ENCODE measurements at places on chromosomes 6 and 20.

DNA sequence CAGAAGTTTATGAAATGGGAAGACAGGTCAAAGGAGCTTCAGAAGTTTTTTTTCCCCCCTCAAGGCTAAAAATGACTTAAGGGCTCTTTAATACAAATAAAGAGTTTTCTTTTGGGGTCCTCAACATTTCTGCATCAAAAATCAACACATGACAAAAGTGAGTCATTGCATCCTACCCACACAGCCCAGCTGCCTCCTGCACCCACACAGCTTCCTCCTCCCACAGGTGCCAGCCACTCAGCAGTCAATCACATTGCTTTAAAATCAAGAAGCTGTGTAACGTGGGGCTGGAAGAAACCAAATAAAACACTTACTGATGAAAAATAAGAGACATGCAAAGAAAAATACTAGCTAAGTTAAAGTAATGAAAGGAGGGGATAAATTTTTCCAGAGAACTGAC, 68.5 kb downstream of the MAP3K5 start:
- DNase-seq = peak; percentile 26

- DNase-seq = peak; percentile 64
Observed at GRCh38 chr20:33667245-33667675, 517 bp downstream of the ACTL10 start.

DNA sequence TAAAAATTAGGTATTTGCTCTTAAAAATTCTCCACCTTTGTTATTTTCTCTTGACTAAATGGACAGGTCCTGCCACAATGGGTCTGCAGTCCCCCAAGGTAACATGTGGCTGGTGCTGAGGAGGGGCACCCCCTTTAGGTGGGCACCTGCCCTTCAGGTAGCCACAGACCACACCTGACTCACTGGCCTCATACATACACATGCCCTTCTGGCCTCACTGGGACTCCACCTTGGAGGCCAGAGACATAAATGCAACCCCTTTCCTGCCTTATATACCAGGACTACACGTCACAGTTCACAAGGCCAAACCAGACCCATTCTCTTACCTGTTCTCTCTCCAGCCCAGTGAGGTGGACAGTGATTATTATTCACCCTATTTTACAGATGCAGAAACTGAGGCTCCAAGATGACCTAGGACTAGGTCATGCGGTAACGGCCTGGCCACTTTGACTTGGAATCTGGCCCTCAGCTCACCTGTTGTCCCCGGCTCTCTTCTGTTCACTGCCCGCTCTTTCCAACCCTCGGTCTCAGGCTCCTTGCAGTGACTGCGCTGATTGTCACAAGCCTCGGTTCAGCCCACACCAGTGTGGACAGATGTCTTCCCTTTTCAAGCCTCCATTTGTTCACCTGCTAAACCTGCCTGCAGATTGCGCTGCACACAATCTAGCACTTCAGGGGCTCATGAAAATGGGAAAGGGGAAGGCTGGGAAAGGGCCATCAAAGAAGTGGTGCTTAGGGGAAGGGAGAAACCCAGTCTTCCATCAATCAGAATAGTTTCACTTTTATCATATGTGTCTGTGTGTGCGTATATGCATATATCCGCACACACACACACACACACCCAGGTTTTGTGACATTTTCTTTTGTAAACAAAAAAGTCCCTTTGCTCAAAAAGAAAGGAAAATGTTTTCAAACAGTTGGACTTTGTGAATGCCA, 121.7 kb downstream of the BCAS1 start:
- DNase-seq = peak; percentile 47

- DNase-seq = no peak
Observed at GRCh38 chr20:47669152-47669425, 116.2 kb downstream of the SULF2 start.

DNA sequence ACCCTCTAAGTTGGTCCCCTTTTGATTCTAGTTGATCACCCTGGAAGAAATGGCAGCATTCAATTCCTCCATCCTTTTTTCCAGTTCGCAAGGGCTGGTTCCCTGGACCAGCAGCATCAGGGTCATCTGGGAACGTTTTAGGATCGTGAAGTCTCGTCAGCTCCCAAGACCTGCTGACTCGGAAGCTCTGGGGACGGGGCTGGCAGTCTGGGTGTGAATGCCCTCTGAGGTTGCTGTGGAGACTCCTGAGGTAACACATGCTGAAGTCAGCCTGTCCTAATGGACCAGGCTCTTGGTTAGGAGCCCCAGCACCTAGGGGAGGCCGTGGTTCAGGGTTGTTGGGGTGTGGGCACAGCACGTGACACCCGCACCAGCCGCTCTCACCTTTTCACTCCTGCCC, 164.1 kb downstream of the SYNDIG1 start:
- no peak for DNase-seq

GRCh38 chr6:11298651-11299420, 66.4 kb upstream of the NEDD9 start:
- DNase-seq = no peak

DNA sequence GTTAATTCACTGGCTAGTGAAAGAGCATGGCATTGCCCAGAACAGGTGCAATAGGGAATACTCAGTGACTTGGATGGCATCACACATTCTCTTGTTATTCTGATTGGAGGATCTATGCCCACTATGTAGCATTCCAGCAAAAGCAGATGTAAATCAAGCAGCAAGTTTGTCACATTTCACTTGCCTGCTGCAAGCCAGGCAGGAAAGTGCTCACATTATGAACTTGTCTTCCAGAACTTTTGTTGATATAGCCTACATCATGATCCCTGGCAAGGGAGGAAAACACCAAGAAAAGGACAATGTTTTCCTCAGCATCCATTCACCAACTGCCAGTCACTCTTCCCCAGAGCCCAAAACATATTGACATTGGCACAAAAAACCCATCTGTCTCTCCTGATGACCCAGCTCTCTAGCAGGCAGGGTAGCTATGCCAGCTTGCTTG, 77.8 kb downstream of the ARHGAP18 start:
- no peak for DNase-seq

DNA sequence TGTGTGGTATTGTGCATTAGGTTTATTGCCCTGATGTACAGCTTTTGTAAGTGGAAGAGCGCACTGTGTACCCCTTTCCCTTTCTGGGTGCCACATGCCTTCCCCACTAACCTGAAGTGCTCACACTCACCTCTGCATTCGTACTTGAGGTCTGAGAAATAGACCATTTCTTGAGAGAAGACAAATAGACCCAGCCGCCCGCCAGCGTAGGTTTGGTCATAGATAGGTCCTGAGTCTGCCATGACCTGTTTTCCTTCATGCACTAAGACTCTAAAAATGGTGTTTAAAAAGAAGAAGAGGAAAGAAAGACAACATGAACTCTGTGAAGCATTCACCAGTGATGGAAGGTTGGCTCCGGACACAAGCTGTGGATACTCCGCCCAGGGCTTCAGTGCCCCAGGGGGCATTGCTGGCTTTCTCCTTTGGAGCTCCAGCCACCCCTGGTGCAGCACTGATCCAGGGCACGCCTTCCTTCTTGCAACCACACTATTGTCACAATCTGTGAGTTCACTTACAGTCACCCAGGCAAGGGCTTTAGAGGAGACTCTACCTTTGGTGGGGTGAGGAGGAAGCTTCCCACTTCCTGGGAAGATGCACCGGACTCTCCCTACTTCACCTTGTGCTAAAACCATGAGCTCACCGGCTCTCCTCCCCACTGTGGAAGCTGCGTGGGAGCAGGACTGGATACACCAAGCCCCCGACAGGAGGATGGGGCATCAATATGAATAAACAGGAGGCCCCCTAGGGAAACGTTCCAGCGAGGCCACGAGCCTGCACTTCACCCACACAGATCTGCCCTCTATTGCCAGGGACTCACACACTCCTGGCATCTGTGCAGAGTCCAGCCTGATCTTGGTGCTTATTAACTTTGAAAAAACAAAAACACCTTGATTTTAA, 33.3 kb downstream of the THBS2 start:
- no peak for DNase-seq

DNA sequence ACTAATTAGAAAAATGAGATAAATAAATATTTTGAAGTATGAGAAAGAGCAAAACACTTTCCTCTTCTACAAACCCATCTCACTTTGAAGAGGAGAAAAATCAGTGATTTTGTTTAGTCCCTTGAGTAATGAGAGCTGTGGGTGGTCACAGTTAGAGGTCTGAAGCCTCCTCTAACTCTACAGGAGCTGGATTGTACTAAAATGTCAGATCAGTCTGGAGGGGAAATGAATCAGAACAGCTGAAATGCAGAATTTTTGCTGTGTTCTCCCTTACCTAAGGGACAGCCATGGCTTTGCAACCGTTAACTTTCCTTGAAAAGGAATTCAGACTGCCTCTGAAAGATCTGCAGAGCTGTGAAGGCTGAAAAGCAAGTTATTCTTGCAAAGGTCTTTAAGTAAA, 11.4 kb upstream of the RFPL4B start:
- DNase-seq = no peak

GRCh38 chr6:109255946-109256640, 126.2 kb downstream of the CD164 start:
- DNase-seq = no peak

DNA sequence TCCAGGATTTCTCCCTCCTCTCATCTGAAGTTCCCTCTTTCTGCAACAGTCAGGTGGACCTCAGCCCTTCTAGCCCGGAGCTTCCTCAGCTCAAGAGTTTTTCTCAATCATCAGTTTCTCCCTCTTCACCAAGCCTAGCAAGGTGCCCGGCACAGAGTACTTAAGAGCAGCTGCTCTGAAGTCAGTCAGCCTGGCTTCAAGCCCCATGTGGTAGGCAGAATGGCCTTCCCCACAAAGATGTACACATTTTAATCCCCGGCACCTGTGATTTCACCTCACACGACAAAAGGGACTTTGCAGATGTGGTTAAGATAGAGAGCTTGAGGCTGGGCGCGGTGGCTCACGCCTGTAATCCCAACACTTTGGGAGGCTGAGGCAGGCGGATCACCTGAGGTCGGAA, 15.1 kb upstream of the RBPJL start:
- no peak for DNase-seq

DNA sequence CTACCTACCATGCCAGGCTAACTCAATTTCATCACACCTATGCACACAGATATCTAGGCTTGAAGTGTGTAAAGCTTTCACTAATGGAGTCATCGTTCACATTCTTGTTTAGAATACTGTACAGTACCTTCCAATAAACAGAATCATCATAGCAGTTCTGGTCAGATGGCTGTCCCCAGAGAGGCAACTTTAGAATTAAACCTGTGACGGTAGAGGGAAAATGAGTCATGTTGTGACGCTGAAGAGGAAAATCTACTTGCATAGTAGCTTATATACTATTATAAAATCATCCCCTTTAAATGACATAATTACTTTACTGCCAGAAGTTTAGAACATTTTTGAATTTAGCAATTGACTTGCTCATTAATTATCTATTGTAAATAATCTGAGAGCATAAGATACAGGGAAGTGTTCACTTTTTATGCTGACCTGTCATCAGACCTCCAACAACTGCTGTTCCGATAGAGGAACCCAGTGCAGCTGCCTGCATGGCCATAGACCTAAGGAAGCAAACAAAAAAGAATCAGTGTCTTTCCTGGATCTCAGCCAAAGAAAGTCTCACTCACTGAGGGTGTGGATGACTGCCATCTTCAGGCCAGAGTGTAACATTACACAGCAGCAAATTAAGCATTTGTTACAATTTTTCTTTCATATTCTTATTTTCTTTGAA, 29.8 kb downstream of the RHAG start:
- DNase-seq = peak; percentile 14

GRCh38 chr6:165744555-165745228, 81.7 kb upstream of the PDE10A start:
- no peak for DNase-seq

GRCh38 chr20:60630609-60631008, 621.5 kb upstream of the CDH4 start:
- DNase-seq = no peak

GRCh38 chr6:135950669-135951068, 99.2 kb downstream of the PDE7B start:
- DNase-seq = no peak

GRCh38 chr6:101001012-101001411, 119.9 kb upstream of the ASCC3 start:
- no peak for DNase-seq

GRCh38 chr20:48585061-48585870, 242.5 kb downstream of the PREX1 start:
- no peak for DNase-seq

All from stimulated activated naive CD8-positive, alpha-beta T cell treated with anti-CD3 and anti-CD28 coated beads, Interleukin-15, amount 100 ng/mL, for 72 hours (primary cell).